ENCODE measurements at places on chromosomes 2 and 18.

GRCh38 chr2:67626656-67627055 lies 229.5 kb downstream of the ETAA1 start:
- no peak for DNase-seq

- no peak for DNase-seq
Measured at GRCh38 chr18:53698907-53699306, 525.6 kb downstream of the MBD2 start.

- DNase-seq, result peak; percentile 42
Measured at GRCh38 chr2:75199428-75200011, at the start of gene TACR1. Gene TACR1 (minus strand): TSS chr2:75199520. CDS start chr2:75198934, 586 bp downstream.

- DNase-seq, result no peak
Measured at GRCh38 chr2:118493213-118493612, 354.2 kb downstream of the EN1 start.

GRCh38 chr18:59633961-59634485 lies 63.2 kb downstream of the CCBE1 start:
- no peak for DNase-seq

DNA sequence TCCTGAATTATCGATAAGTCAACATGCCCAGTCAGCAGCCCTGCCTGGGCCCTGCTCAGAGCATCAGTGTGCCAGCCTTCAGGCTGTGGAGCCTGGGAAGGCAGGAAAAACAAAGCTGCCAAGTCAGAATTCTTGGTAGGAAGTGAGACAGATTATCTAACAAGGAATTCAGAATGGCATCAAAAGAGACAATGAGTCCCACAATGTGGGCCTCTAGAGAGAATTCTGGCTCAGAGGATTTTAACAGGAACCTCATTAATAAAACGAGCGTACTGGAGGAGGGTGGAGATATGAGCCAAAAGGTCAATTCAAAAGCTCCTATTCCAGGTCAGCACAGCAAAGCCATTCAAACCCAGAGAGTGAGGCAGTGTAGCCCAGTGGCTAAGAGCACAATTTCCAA lies 327.6 kb upstream of the MMADHC start:
- no peak for DNase-seq

GRCh38 chr2:160510617-160511016 lies 17.0 kb upstream of the RBMS1 start:
- DNase-seq, result no peak

- DNase-seq, result no peak
Measured at GRCh38 chr2:11550901-11551568, 17.2 kb downstream of the GREB1 start.

GRCh38 chr18:44893966-44894365 lies 213.3 kb downstream of the SETBP1 start:
- no peak for DNase-seq

DNA sequence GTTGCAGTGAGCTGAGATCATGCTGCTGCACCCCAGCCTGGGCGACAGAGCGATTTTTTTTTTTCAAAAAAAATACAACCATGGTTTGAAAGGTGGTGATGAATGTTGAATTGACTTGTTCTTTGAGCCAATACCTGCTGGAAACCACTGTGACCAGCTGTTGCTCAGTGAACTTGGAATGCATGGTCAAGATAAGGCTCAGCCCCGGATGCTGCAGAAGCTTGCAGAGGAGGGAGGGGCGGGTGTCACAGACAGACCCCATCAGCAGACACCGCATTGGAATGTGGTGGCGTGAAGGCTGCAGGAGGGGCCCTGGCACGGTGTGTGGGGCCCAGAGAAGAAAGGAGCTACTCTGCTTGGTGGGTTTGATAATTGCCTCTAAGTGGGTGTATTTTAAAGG lies 91.6 kb downstream of the ITGB1BP1 start:
- no peak for DNase-seq

DNA sequence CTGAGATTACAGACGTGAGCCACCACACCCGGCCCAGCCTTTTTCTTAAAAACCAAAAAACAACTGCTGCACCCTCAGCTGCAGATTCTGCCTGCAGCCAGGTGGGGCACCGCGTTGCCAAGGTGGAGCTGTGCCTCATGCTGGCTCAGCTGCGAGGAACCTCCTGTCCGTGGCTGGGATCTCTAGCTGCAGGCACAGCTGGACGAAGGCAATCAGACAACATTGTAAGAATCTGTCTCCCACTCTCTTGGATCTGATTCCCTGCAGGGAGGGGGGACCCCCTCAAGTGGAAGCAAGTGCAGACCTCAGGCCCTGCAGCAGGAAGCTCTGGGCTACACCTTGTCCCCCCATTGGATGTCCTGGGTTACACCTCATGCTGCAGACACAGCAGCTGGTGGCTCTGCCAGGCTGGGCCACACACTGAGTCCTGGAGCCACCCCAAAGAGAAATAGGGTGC lies 24.1 kb downstream of the CIDEA start:
- DNase-seq, result no peak

DNA sequence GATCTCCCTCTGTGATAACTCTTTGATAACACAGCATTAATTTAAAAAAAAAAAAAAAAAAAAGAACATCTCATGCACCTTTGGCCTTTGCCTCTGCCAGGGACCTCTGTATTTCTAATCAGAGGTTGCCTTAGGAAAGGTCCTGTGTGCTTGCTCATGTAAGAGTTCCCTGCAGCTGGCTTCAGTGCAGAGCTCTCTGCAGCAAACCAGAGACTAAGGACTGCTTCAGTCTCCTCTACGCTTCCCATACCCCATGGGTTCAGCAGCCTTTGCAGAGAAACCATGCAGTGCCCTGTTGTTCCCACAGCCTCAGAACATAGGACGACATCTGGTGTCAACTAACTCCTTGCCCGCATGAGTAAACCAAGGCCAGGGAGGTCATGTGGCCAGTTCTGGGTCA lies 236.6 kb upstream of the KLHL29 start:
- DNase-seq, result no peak

- DNase-seq, result no peak
Measured at GRCh38 chr2:27709326-27709725, 45.6 kb downstream of the SLC4A1AP start.

GRCh38 chr18:36454848-36455458 lies 157.4 kb downstream of the FHOD3 start:
- DNase-seq, result no peak

GRCh38 chr2:139686205-139686604 lies 906.0 kb upstream of the NXPH2 start:
- DNase-seq, result no peak

GRCh38 chr2:204019572-204020501 lies 83.3 kb downstream of the ICOS start:
- peak; percentile 69 for DNase-seq

- DNase-seq, result no peak
Measured at GRCh38 chr18:43222501-43222900, 54.8 kb downstream of the SYT4 start.

GRCh38 chr2:96882230-96882629 lies 12.3 kb upstream of the SEMA4C start:
- DNase-seq, result no peak

DNA sequence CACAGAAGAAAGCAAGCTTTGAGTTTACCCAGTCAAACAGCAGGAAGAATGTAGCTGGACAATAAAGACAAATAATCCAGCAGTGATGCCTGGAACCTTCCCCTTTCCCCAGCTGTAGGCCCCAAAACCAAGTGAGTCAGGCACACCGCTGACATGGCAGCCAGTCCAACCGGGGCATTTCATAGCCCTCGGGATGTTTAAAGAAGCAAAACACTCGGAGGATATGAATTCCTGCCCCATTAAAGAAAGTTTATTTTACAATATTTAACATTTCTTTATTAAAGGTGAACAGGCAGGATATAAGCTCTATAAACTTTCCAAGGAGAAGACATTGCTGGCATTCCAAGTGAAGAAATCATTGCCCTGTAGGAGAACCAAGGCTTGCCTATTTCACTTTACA lies 507.6 kb upstream of the TNP1 start:
- no peak for DNase-seq

- no peak for DNase-seq
Measured at GRCh38 chr2:157182204-157182709, 75.2 kb upstream of the GALNT5 start.

- DNase-seq, result peak; percentile 56
Measured at GRCh38 chr2:174634130-174635014, 36.8 kb upstream of the WIPF1 start.

GRCh38 chr2:147977679-147978078 lies 42.9 kb downstream of the ORC4 start:
- no peak for DNase-seq

DNA sequence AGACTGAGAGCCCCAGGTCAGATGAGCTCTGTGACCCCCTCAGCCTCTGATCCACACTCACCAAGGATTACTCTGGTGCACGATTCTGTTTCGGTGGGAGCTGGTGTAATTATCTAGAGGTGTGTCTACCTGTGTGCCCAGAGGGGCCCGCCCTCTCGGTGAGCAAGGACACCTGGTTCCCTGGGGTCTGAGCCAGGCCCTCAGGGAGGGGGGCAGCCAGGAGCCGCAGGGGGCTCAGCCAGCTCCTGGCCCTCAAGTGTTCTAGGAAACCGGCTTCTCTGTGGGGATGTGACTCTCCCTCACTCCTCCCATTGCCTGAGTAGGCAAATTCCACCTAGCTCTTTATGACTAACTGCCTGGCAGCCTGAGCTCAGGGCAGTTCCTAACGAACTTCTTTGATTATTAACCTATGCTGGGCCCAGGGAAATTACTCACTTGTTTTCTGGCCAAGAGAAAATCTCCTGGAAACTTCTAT lies 17.4 kb downstream of the AGAP1 start:
- DNase-seq, result no peak

DNA sequence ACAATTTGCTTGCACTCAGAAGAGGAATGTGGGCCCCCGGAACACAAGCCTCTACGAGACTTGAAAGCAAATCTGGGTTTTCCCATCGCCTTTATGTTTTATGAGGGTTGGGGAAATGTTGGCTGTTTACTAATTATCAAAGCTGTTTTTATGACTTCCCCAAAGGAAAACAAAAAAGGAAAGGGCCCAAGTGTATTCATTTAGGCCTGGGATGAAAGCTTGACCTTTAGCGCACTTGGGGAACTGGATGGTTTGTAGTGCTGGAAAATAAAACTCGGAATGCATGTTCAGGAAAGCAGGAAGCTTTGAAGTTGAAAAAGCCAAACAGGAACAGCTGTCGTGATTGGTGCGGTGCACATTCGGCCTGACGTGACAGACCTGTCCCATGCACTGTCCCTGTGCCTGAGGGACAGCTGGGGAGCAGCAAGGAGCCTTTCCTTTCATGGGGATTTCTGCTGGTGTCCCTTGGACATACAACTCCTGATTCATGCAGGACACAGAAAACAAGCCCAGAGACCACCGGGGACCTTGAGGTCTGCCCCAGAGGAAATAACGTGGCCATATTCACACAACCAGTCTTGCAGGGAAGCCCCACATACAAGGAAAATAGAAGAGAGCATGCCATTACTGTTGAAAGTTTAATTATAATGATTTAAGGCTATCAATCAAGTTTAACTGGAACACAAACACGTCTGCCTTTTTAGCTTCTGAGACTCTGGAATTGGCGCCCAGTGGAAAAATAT lies 169.7 kb upstream of the APCDD1 start:
- no peak for DNase-seq

DNA sequence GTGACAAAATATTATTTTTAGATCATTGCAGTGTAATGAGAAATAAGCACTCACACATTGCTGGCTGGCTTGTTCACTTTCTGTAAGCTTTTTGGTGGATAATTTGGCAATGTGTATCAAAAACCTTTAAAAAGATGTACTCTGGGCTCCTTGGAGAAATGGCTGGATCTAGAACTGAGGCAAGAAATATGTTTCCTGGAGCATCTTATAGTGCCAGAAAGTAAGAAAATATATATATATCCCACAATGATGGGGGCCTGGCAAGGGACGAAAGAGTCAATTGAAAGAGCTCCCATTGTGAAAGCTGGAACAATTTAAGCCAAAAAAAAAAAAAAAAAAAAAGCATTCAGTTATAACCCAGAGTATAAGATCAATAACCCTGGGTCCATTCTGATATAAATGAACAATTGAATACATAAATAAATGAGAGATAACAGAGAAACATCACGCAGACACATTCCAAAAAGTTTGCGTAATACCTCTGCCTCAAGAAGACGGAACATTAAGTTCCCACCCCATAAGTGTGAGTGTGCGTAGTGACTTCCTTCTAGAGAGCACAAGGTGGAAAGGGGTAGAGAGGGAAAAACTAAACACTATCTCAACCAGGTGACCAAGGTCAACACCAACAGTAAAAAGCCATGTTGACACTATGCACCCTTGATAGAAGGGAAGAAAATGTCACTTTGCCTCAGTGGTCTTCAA lies 77.5 kb downstream of the BIN1 start:
- DNase-seq, result no peak
